ENCODE measurements at places on chromosomes 3 and 15. TPM values are rescaled to one million over a fixed set of nuclear protein-coding genes. Genes with fewer than 3 reads are reported as not detected.

The NECTIN3 gene
- total RNA-seq, result 5.5 TPM

The ROBO2 gene
- total RNA-seq, result under 0.01 TPM

The AMIGO3 gene
- total RNA-seq, result 3.8 TPM

The GP5 gene
- 3.8 TPM for total RNA-seq

The POTEB3 gene
- not detected for total RNA-seq
